ENCODE measurements at places on chromosomes 4 and X.

GRCh38 chr4:152421576-152421975 is 114.3 kb downstream of the FBXW7 start:
- DNase-seq = no peak

GRCh38 chr4:185598846-185599552 is 63.7 kb upstream of the PDLIM3 start:
- no peak for DNase-seq

GRCh38 chr4:90648311-90648710 is 521.1 kb downstream of the CCSER1 start:
- DNase-seq = no peak

- DNase-seq = no peak
These were observed 69.8 kb downstream of the TMEM131L start for GRCh38 chr4:153535772-153536513.

- no peak for DNase-seq
These were observed 110.5 kb downstream of the CHRNA9 start for GRCh38 chr4:40445671-40446070.

DNA sequence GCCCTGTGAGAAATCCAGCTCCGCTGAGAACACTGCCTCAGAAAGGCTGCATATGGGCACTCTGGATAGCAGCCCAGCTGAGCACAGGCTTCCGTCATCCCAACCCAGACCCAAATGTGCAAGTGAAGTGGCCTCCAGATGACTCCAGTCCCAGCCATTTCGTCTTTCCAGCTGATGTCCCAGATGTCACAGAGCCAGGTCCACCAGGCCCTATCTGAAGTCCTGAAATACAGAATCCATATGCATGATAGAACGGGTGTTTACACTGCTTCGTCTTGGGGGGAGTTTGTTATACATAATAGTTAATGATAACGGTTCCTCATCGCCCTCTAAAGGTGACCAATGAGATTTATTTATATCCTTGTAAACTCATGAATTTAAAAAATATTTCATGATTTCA is 72.6 kb upstream of the TRIM2 start:
- no peak for DNase-seq

DNA sequence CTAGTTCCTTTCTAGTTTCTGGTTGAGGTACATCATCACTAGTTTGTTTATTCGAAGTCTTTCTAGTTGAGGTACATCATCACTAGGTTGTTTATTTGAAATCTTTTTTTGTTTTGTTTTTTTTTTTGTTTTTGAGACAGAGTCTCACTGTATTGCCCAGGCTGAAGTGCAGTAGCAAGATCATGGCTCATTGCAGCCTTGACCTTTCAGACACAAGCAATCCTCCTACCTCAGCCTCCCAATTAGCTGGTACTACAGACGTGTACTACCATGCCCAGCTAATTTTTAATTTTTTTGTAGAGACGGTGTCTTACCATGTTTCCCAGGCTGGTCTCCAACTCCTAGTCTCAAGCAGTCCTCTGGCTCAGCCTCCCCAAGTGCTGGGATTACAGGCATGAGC is 54.9 kb downstream of the CEP135 start:
- no peak for DNase-seq

- DNase-seq = peak; percentile 10
These were observed 1.2 kb downstream of the BCORL1 start for GRCh38 chrX:129983575-129984110.

DNA sequence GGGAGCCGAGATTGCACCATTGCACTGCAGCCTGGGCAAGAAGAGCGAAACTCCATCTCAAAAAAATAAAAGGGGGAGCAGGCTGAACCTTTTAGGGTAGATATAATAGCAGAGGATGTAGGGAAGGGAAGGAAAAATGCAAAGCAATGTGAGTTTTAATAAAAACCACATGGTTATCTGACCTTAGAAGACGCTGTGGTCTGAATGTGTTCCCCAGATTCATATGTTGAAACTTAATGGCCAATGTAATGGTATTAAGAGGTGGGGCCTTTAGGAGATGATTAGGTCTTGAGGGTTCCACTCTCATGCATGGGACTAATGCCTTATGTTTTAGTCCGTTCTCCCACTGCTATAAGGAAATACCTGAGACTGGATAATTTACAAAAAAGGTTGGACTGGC is 114.1 kb upstream of the STX18 start:
- DNase-seq = no peak

- no peak for DNase-seq
These were observed 74.4 kb downstream of the RPS3A start for GRCh38 chr4:151173871-151174270.

DNA sequence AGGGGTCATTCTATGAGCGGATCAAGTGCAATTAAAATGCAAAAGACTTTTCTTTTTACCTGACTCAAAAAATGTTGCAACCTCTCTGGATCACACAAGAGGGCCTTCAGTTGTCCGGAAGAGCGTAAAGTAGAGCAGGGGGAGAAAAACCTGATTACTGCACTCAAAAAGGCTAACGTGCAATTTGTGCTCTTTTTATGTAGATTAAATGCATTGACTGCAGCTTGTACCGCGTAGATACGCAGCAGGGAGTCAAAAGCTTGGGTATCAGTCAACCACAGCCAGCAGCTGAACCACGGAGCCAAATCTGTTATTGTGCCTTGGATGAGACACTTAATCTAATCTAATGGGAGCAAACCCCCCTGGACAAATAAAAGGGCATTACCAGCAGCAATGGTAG is 107.3 kb upstream of the RAI2 start:
- no peak for DNase-seq

DNA sequence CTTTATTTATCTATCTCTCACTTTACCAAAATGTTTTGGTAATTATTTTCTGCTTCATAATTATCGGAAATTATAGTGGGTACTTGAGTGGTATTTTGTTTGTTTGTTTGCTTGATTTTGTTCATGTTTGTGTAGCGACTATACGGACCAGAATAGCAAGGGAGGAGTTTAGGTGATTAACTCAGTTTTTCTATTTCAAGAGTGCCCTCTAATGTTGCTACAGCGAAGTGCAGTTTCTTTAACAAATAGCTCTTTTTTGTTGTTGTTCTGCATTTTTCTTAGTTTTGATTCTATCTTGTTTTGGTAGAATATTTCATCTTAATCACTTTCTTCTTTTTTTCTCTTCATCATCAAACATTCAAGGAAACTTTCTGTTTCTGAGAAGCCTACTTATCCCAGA is 40.8 kb upstream of the QRFPR start:
- DNase-seq = peak; percentile 24

DNA sequence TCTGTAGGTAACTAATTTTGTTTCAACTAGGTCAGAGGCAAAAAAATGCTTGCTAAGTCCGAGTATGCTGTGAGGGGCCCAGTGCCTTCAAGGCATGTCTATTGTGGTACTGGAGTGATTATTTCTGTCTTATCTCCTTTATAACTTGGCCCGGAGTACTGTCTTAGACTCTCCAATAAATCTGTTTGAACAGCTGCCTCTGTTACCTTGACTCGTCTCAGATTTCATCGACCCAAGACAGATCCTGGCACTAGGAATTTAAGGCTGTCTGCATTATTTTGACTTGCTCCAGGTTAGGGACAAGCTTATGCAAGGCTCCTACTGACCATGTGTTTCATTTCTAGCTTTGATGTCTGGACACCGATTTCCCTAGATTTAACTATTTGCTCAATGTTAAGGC is 41.1 kb upstream of the NKAP start:
- no peak for DNase-seq

DNA sequence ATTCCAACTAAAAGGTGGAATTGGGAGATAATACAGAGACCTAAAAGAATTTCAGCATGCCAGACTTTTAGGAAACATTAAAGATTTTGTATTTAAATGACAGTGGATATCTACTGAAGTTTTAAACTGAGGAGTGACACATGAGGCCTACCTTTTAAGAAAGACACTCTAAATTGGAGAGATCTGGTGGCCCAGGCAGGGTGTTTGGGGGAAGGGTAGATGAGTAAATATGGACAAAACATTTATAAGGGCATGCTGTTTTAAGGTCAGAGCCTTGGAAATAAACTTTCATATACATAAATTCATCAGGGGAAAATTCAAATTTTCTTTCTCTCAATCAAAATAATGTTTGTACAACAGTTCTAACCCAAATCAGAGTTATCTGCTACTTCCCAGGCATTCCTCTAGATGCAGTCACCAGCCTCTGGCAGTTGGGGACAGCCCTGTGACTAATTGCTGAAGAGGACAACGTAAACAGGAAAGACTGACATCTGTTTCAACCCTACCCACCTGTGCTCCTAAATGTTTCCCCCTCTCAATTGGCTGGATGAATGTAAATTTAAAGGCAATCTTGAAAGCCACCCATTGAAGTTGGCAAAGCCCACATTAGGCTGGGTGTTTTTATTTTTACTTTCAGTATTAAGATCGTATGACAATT is 1646.9 kb upstream of the ADGRL3 start:
- peak; percentile 22 for DNase-seq

GRCh38 chr4:60313611-60314178 is 886.4 kb upstream of the ADGRL3 start:
- no peak for DNase-seq

GRCh38 chr4:8248091-8248490 is 21.5 kb upstream of the HTRA3 start:
- DNase-seq = no peak
